ENCODE measurements at places on chromosomes 13 and 19. TPM values are rescaled to one million over a fixed set of nuclear protein-coding genes. Genes with fewer than 3 reads are reported as not detected.

GRCh38 chr19:3707868-3708206, 347 bp upstream of the TJP3 start:
- no peak for DNase-seq

DNA sequence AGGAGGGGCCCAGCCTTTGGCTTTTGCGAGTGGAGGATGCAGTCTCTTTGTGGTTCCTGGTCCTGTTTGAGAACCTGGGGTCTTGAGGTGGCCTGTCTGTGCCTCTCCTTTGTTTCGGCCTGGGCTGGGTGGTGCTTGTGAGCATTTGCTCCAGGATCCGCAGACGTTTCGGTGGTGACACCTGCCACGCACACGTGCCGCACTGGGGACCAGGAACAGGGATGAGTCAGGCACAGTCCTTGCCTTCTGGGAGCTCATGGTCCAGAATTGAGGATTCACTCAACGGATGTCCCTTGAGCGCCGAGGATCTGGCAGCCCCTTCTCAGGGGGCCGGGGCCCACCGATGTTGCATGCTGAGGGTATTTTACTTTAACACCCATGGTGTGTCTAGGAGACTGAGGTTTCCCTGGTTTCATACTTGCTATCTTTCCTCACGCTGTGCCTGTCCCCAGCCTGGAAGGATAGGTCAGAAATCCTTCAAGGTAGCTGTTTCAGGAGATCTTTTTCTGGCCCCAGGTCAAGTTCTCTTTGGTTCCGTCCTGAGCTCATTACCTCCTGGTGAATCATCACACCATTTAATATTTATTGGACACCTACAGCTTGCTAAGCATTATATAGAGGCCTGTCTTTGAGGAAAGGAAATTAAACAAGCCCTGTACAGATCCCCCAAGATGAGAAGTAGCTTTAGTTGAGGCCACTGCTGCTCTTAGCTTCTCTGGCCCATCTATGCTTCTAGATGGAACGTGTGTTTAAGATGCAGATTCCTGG, 5.1 kb downstream of the HDGFL2 start:
- no peak for DNase-seq

- no peak for DNase-seq
These were observed 4.3 kb downstream of the PHF11 start for GRCh38 chr13:49499889-49500660.

EFNB2 gene
- polyA plus RNA-seq, result 1.3 TPM

DNA sequence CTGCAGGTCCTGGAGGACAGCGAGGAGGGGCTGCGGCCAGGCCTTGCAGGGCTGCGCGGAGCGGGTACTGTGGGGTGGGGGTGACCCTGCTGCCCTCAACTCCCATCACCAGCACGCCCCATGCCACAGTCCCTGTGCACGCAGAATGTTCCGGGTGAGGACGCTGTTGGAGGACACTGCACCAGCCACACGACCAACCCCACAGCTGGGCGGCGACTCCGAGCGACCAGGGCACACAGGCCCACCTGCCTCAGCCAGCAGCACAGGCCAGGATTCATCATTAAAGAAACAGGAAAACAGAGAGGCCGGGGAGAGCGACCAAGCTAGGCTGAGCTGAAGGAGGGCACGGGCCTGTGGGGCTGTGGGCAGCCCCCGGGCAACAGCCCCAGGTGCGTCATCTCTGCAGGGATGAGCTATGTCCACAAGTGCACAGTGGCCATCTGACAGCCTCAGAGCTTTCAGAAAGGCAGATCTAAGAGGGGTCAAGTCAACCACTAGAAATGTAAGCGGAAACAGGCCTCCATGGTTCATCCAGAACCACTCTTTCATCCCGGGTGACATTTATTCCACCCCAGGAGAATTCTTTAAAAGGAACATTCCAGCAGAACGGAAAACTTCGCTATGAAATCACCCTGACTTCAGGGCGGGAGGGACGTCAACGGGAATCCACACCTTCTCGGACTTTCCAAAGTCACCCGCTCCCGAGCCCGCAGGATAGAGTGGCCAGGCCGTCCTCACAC, 1.5 kb downstream of the GAS6 start:
- DNase-seq, result no peak

DNA sequence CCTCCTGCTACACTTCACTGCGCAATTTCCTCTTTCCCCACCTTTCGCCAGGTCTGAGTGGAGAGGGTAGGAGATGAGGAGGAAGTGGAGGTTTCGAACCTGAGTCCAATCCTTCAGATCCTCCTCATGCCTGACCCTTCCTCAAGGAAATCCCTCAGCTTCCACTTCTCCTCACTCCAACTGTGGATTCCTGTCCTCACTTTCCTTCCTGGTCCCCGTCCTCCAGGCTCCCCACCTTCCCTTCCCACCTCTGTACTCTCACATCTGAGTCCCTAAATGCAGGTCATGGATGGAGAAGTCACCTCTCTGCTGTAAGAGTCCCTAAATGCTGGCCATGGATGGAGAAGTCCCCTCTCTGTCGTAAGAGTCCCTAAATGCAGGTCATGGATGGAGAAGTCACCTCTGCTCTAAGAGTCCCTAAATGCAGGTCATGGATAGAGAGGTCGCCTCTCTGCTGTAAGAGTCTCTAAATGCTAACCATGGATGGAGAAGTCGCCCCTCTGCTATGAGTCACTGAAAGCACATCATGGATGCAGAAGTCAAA, 3.1 kb downstream of the TMEM86B start:
- DNase-seq, result no peak

DNA sequence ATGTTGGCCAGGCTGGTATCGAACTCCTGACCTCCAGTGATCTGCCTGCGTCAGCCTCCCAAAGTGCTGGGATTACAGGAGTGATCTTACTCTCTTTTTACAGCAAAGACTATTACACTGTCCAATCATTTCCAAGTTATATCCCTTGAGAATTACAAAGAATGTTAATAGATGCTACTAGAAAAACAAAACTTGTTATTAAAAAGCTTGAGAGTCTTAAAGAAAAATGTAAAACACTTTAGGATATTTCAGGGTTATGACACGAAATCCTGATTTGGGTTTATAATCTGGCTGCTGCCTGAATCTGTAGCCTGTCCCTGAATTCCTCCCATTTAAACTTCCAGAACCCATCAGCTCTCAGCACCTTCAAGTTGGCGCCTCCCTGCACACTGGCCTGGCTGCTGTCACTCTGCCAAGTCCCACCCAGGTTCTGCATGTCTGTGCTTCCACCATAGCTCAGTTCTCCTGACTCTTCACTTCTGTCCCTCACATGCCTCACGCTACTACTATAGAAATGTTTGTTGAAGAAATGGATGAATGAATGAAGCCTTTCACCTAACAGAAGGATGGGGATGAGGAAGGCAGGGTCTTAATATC, 55.8 kb upstream of the RFXAP start:
- no peak for DNase-seq

DNA sequence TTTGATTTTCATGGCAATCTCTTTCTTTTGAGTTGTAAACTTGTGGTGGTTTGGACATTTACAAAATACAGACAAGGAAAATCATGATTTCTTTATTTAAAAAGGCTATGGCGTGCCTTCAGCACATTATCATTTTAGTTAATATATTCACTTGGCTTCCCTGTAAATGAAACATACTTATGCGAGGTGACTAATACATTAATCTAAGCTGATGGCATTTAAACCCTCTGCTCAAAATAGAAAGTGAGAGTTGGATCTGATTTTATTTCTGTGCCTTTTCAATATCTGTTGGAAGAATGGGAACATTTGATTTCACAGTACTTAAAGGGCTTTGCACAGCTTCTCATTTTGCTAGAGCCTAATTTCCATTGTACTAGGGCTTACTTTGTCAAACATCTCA, 289.8 kb downstream of the MTUS2 start:
- DNase-seq, result no peak

DNA sequence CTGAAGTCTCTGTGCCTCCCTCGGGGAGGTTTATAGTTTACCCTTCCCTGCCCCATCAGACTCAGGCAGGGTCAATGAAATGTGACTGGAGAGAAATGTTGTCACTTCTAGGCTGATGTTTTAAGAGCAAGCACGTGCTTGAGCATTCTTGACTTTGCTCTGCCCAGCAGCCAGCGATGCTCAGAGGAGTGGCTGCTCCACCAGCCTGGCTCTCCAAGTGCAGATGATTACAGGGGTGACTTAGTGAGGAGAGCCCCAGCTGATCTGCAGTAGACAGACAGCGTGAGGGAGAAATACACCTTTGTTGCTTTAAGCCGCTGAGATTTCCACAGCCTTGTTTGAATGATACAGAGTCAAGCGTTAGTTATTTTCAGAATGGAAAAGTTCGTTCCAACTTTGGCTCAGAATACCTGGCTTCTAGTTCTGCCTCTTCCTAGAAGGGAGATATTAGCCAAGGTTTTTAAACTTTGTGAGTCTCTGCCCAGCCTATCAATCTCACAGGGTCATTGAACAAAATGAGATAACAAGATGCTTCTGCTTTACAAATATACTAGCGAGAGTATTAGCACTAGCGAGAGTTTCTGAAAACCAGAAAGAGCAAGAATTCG, 143.6 kb downstream of the OXGR1 start:
- DNase-seq, result no peak

DNA sequence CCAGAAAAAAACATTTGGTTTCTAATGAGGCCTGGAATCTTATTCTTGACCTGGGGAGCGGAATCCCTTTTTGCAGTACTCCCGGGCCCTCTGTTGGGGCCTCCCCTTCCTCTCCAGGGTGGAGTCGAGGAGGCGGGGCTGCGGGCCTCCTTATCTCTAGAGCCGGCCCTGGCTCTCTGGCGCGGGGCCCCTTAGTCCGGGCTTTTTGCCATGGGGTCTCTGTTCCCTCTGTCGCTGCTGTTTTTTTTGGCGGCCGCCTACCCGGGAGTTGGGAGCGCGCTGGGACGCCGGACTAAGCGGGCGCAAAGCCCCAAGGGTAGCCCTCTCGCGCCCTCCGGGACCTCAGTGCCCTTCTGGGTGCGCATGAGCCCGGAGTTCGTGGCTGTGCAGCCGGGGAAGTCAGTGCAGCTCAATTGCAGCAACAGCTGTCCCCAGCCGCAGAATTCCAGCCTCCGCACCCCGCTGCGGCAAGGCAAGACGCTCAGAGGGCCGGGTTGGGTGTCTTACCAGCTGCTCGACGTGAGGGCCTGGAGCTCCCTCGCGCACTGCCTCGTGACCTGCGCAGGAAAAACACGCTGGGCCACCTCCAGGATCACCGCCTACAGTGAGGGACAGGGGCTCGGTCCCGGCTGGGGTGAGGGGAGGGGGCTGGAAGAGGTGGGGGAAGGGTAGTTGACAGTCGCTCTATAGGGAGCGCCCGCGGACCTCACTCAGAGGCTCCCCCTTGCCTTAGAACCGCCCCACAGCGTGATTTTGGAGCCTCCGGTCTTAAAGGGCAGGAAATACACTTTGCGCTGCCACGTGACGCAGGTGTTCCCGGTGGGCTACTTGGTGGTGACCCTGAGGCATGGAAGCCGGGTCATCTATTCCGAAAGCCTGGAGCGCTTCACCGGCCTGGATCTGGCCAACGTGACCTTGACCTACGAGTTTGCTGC, at the start of gene ICAM4:
Gene ICAM4, plus strand, starts transcription at position 153 of the 935 bp plus-strand sequence. Its CDS starts 58 bp downstream, at position 211.
- DNase-seq, result no peak

GZMM gene
- polyA plus RNA-seq, result not detected

FGF9 gene
- not detected for polyA plus RNA-seq

- DNase-seq, result no peak
These were observed 232.0 kb upstream of the SPRY2 start for GRCh38 chr13:80572923-80573316.

ZIC2 gene
- polyA plus RNA-seq, result 10.3 TPM

- DNase-seq, result no peak
These were observed 22.3 kb downstream of the SETDB2 start for GRCh38 chr13:49466292-49466838.

- no peak for DNase-seq
These were observed 1582.0 kb upstream of the PCDH20 start for GRCh38 chr13:62997696-62998095.

NACC1 gene
- 32.4 TPM for polyA plus RNA-seq

GRIN2D gene
- polyA plus RNA-seq, result 6.8 TPM

TICAM1 gene
- 3.9 TPM for polyA plus RNA-seq

- DNase-seq, result no peak
These were observed 5.2 kb downstream of the SPATA13 start for GRCh38 chr13:24165746-24166145.

DNA sequence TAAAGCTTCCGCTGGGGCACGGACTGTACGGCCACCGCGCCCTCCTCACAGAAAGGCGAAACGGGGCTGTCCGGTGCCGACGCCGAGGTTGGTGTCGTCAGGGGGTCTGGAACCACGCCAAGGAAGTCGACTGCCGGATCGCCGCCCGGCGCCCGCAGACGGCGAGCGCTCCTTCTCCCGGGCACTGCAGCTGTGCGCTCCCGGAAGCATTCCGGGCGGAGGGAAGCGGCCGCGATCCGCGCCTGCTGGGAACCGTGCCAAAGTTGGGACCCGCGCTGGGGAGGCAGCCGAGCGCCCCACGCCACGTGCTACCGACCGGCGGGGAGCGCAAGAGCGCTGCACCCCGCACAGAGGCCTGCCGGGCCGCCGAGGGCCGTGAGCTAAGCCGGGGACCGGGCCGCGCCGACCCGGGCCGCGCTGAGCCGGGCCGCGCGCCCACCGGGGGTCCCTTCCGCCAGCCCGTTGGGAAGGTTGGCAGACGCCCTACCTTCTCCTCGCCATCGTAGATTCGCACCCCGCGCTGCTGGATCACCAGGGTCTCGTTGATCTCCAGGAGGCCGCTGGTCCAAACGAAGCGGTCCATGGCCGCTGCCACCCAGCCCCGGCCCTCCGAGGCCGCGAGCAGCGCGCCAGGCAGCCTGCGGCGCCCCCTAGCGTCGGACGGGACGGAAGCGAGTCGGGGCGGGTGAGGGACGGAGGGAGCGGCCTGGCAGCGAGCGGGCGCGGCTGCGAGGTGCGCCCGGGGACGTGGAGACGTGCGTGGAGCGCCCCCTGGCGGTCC, at the start of gene VPS36:
Gene VPS36, minus strand, starts transcription at position 623 of the 781 bp plus-strand sequence. Its CDS starts 40 bp downstream, at position 583.
- peak; percentile 59 for DNase-seq

DNA sequence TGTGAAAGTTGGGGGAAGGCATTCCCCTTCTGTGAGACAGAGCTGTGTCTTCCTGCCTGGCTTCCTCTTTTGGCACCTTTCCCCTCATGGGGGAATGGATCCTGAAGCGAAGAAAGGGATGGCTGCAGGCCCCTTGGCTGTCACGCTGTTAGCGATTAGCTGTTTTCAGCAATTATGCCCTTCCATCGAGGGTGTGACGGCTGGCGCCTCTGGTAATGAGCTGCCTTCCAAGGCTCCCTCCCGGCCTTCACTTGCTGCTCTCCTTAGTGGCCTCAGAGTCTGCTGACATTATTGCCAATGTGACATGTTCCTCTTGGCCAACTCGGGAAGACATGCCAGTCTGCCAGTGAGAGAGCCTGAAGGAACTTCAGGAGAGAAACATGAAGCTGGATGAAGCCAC, 162.1 kb downstream of the ZIC5 start:
- no peak for DNase-seq

SYDE1 gene
- polyA plus RNA-seq, result 7.7 TPM

GRCh38 chr19:56933014-56933705, 92.6 kb upstream of the PEG3 start:
- DNase-seq, result no peak

GRCh38 chr13:75186379-75186778, 295.6 kb downstream of the TBC1D4 start:
- no peak for DNase-seq

- DNase-seq, result peak; percentile 10
These were observed 450 bp downstream of the FBXW9 start for GRCh38 chr19:12695997-12696365.

GRCh38 chr19:39792999-39793546, 14.4 kb downstream of the LEUTX start:
- DNase-seq, result peak; percentile 88

- no peak for DNase-seq
These were observed 5.5 kb upstream of the METTL21C start for GRCh38 chr13:102700088-102701031.

- DNase-seq, result no peak
These were observed 9.8 kb downstream of the TPT1 start for GRCh38 chr13:45331123-45331619.
